ENCODE measurements at places on chromosomes 12 and 14.

DNA sequence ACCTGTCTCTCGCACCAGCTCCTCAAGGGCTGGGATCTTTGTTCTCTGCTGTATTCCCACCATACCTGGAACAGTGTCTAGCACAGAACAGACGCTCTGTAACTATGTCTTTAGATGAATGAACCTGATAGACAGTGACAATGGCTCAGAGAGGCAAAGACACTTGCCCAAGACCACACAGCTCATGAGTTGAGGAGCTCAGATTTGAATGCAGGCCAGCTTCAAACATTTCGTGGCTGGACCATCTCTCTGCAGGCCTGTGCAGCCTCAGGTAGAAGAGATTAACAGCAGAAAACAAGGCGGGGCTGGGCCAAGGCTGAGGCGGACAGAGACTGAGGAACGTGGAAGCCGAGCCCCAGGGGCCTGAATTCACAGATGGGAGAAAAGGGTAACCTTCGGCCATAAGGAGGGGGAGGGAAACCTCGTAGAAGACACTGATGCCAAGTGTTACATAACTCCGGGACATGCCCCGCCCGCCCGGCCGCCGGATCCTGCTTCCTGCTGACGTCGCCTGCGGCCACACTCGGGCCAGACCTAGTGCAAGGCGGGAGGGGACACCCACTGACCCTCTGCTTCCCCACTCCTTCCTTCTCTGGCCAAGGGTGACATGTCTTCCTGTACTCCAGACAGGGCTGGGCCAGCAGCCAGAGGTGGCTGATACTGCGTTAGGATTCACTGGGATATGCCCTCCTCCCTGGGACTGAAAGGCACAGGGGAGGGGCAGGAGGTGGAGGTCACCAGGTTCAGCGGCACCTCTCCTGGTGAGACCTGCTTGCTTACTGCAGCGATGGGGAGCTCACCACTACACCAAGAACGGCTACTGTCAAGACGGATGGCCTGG lies 86.8 kb downstream of the RFLNA start:
- peak; percentile 81 for DNase-seq

- no peak for DNase-seq
Measured at GRCh38 chr12:25332143-25332542, 81.4 kb upstream of the KRAS start.

DNA sequence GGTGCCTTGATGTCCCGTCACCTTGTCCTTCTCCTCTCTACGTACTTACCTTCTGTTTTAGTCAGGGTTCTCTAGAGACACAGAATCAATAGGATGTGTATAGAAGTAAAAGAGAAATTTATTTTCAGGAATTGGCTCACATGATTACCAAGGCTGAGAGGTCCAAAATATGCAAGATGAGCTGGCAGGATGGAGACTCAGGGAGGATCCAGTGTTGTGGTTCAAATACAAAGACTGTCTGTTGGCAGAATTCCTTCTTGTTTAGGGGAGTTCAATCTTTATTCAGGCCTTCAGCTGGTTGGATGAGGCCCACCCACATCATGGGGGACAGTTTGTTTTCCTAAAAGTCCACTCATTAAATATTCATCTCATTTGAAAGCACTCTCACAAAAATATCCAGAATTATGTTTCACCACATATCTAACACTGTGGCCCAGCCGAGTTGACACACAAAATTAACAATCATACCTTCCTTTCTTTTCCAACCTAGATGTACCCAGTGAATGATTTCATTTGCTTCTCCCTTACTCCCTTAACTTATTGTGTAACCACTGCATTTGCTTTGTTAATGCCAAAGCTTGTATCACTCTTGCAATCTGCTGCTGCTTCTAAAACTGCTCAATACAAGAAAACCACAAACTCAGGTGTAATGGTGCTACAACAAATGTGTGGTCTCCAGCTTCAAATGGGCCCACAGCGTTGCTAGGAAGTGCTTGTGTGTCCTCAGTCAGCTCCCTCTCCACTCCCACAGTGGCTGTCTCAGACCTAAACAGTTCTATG lies 195.4 kb upstream of the ARHGAP5 start:
- no peak for DNase-seq

DNA sequence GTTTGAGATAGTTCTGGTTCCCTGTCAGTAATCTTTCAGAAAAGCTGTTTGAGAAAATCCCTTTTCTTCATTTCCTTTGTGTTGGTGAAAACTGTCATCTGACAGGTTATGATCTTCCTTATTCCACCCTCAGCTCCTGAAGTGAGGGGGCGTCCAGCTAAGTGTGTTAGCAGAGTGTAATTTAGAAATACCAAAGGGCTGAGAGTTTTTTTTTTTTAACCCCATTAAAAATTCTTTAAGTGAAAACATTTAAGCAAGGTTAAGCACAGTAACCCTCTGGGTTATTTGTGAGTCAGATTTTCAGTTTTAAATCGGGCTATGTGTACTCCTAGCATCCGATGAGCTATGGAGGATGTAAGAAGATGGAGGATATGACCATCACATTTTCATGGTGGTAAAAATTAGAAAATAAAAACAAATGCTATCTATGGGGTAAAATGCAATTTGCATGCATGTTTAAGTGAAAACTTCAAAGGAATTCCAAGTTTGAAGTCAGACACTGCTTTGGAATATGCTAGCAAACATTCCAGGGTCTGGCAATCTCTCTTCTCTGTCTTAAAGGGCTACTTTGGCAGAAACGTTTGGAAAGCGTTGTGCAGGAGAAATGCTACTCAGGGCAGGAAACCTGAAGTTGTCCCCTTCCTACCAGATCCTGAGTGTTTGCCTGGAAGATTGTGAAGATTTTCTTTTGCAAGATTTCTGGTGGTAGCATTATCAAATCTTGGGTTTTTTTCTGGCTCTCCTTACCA lies 197.0 kb upstream of the PRICKLE1 start:
- DNase-seq = no peak

GRCh38 chr12:119512772-119513497 lies 80.6 kb upstream of the TMEM233 start:
- DNase-seq = no peak

- peak; percentile 70 for DNase-seq
Measured at GRCh38 chr14:76876076-76876475, 49.9 kb downstream of the LRRC74A start.

DNA sequence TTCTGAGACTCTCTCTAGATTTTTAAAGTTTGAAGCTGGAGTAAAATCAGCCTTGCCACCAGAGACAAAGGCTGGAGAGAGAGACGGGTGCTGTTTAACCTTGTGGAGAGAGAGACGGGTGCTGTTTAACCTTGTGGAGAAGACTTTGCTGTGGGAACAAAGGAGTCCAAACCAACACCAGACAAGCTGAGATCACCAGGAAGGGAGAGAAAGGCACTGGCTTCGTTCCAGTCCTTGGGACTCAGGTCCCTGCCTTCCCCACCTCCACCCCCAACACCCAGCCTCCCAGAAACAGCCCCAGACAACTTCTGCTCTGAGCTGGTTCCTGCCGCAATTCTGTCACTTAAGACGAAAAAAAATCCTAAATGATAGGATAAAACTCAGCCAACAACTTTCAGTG lies 1389.3 kb downstream of the AACS start:
- DNase-seq = no peak

GRCh38 chr12:128789356-128789929 lies 34.3 kb downstream of the SLC15A4 start:
- no peak for DNase-seq

- DNase-seq = no peak
Measured at GRCh38 chr14:49982082-49982481, 89.2 kb downstream of the ARF6 start.

DNA sequence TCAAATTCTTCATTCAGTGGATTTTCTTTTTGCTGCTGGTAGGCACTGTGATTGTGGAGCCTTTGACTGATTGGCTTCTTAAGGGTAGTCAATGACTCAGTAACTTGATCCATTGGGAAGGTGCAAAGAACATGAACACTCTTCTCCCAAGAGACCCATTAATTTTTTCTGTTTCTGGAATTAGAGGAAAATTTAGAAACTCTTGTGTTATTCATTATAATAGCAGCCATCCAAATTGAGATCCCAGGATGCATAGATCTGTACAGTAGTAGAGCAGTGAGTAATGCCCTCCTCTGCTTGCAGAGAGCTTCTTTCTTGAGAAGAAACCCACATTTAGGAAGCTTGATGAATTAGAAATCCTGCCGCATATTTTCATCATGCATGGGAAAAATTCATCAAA lies 63.9 kb downstream of the MYRFL start:
- DNase-seq = no peak

DNA sequence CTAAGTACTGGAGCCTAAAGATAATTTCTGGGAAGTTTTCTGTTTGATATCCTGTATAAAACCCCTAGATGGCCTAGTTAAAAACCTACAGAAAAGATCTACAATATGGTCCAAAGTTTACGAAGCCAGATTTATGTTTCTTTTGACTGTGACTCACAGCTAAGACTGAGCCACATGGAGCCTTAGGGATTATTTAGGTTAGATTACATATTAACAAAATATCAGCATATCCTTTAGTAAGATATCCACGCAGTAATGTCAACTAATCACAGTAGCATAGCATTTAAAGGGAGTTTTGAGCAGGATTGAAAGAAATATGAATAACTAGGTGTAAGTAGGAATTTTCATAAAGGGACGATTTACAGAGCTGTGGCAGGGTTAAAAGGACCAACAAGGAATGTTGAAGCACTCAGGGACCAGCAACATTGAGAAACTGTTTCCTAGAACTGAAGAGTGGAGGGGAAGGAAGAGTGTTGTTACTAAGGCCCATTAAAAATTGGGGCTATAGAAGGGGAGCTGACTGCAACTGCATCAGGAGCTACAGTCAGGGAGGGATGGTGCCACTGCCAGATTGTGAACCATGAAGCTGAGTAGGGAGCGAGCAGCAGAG lies 155.5 kb downstream of the DACT1 start:
- no peak for DNase-seq

DNA sequence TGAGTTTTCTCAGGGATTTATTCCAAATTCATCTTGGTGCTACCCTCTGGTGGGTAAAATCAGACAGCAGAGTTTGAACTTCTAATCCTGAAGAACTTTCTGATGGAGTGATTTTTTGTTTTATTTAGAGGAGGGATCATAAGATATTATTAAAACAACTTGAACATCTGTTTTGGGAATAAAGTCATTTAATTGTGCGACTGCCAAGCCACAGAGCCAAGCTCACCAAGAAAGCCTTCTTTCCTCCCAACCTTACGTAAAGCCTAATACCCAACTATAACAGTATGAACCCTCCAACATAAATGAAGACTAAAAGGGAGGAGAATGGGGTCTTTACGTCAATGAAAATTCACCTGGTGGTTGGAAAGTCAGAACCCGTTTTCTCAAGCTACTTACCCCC lies 205.5 kb upstream of the IGF1 start:
- no peak for DNase-seq

DNA sequence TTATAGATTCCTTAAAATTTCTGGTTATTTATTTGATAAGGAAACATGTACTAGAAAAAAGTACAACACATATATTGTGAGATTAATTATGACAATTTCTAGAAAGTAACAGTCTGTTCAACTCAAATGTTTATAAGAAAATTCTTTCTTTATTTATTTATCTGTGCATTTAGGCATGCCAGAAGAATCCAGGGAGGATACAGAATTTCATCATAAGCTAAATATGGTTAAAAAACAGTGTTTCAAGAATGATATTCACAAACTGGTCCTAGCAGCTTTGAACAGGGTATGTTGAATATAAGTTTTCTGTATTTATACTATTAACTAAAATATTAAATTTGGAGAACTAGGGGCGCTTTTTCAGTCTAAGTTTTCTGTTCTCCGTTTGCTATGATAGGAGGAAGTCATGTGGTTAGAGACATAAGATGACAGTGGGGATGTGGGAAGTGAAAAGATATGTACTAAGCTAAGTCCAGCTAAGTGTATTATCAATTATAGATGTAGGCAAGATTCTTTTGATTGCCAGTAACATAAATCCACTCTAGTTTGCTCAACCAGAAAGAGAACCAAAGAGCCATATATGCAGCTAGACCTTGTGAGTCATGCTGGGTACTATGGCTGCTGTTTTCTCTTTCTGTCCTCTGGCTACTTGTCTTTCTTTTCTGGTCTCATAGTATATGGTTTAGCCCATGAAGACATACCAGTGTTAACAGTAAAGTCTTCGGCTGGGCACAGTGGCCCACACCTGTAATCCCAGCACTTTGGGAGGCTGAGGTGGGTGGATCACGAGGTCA lies 39.0 kb downstream of the LRRK2 start:
- DNase-seq = no peak

DNA sequence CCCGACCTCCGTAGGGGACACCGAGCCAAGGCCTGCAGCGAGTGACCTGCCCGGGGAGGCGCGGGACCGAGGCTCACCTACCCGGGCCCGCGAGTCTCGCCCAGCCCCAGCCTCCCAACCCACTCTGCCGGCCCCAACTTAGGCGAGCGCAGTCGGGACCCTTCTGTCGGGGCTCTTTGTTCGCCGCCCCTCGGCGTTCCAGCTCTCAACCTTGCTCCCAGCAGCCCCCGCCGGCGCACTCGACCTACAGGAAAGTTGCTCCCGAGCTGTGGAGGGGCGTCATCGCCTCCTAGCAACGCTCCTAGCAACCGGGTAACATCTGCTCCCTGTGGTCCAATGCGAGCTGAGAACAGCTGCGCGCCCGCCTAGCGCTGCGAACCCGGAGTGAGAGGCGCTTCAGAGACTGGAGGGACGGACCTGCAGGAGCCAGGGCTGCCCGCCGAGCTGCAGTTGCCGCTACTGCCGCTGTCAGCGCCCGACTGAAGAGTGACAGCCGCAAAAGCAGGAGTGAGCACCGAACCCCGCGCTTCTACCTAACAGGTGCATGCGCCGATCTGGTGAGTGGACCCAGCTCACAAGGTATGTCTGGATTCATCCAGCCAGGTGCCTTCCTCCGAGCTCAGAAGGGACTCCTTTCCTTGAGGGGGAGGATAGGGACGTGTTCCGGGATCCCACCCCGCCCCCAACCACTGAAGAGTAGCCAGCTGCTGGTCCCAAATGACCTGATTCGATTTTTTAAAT lies 355.0 kb downstream of the SNAPC1 start:
- DNase-seq = peak; percentile 88

- no peak for DNase-seq
Measured at GRCh38 chr12:33752854-33753253, 269.4 kb upstream of the ALG10 start.

DNA sequence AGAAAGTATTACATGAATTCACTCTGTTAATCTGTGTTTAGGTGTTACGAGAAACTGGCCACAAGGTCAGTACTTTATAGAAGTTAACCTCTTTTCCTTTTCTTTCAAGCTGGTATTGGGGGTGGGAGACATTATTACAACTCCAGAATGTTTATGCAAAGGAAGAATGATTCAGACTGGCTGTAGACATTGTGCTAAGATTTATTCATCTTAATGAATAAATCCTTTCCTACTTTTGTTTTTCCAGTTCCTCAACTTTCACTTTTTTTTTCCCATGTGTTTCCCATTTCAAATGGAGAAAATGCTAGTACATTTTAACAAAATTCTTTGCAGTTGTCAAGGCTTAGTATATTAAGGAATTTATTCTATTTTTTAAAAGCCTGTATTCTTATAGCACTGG lies 1.3 kb downstream of the OTOGL start:
- no peak for DNase-seq

- no peak for DNase-seq
Measured at GRCh38 chr14:31059152-31059924, 33.2 kb upstream of the STRN3 start.

DNA sequence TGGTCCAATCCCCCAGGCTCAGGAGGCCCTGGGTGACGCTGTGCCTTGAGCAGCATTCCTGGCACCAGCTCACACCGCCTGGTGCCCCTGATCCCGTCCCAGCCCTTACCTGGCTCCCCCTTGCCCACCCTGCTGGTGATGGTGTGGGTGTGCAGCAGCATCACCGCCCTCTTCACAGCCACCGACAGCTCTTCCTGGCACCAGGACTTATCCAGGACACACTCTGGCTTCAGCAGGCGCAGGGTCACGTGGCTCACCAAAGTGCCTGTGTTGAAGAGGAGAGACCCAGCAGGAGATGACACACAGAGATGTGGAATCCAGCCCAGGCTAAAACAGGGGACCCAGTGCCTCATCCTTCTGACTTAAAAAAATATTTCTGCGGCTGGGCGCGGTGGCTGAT lies 36.2 kb downstream of the GCN1 start:
- no peak for DNase-seq
